Liver (tissue), 10 donors: ENCODE measurements at places on chromosomes 3 and 15. TPM values are rescaled to one million over a fixed set of nuclear protein-coding genes. Genes with fewer than 3 reads are reported as not detected.

DNA sequence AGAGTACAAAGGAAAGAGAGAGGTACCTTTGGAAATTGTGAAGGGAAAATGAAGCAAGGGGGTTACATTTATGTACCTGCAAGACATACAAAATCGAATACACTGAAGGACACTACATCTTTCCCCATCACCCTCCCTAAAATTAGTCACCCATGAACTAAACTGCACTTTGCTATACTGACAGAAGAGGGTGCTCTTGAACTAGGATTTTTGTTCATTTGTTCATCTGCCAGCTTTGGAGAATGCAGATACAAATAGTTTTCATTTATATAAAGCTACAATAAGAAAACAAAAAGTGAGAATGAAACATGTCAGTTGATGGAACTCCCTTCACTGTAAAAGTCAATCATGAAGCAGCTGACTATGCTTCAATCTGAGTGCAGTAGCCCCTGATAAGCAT lies 55.7 kb downstream of the PCCB start:
- no peak for DNase-seq

DNA sequence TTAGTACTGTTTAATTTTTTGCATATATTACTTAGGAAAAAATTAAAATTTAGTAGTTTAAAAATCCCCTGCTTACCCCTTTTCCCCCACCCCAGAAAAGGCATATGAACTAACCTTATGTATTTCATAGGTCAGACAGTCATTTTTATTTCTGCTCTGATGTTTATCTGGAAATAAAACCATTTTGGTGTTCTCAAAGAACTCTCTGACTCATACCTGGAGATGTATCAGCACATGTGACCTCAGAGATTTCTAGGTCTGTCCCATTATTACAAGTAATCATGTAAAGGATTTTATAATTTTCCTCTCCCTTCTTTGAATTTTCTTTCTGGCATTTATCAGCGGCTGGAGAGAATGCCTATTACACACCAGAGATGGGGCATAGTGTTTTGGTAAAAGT lies 14.1 kb upstream of the CCR8 start:
- DNase-seq = no peak

DNA sequence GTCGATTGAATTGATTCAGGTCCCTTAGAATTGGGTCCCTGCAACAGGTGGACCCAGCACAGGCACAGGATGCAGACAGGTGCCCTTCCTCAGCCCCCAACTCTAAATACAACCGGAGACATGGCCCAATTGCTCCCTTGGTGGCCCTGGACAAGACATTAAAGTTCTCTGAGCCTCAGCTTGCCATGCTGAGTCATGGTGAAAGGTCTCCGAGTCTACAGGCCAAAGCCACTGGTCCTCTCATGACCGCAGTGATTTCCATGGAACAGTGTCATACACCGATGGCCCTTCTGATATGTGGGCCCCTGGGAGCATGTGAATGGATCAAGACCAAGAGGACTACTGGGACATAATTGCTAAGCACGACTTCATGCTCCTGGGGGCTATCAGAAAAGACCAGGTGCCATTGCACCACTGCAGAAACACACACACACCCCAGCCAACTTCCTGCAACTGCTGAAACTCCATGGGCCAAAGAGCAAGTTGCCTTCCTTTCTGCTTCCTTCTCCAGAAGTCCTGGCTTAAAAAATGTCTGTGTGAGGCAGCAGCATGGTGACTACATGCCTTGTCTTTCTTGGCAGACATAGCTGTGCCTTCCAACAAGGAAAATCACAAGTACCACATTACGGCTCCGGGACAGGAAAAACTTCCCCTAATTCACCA lies 38.8 kb downstream of the TBC1D2B start:
- no peak for DNase-seq

DNA sequence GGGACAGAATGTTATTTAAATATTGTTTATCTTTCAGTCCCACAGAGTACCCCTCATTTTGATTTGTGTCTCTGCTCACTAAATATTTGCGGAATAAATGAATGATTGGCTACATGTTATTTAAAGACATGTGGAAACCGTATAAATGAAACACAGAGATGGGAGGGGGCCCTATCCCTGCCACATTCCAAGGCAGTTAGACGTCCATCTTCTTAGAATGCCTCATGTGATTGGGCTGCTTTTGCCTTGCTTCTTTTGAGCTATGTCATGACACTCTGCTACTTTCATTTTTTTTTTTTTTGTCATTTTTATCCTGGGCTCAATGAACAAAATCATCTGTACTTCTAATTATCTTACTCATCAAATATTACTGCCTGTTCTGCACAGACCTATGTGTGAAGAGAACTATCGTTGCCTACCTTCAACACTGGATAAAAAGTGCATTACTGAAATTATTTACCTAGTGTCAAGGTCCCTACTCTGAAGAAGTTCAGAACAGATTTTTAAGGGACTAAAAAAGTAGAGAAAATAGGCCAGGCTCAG lies 83.9 kb upstream of the FAM98B start:
- no peak for DNase-seq

GRCh38 chr3:45182915-45183871 lies 37.0 kb upstream of the CDCP1 start:
- no peak for DNase-seq

Gene TRH
- total RNA-seq = not detected

Gene SOX14
- total RNA-seq = not detected
